ENCODE measurements at places on chromosomes 7 and 10.

GRCh38 chr10:103661198-103661950, 167.9 kb downstream of the NEURL1 start:
- DNase-seq = peak; percentile 36

DNA sequence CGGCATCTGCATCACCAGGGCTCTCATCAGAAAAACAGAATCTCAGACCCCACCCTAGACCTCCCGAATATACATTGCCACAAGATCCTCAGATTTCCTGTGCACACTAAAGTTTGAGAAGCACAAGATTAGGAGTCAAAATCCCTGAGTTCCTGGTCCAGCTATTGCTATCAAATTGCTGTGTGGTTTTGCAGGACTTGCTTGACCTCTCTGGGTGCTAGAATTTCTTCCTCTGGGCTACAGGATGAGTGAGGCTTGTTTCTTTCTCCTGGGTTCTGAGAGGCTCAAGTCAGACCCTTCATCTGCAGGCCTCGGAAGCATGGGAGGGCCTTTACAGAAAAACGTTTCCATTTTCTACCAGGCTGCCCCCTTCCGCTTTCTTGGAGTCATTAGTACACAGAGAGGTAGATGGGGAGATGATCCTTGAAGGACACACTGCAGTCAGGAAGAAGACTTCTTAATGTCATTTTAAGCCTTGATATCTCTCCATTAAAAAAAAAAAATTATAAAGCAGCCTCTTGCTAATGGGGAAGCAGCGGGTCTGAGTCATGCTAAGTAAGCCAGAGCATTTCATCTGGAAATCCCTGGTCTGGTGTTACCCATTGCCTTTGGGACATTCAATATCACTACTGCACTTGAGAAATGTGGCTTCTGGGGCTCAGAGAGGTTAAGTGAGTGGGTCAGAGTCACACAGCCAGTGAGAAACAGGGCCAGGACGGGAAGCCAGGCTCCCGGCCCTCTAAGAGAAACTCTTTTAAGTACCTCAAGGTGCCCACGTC, 173.5 kb downstream of the KCNMA1 start:
- peak; percentile 44 for DNase-seq

DNA sequence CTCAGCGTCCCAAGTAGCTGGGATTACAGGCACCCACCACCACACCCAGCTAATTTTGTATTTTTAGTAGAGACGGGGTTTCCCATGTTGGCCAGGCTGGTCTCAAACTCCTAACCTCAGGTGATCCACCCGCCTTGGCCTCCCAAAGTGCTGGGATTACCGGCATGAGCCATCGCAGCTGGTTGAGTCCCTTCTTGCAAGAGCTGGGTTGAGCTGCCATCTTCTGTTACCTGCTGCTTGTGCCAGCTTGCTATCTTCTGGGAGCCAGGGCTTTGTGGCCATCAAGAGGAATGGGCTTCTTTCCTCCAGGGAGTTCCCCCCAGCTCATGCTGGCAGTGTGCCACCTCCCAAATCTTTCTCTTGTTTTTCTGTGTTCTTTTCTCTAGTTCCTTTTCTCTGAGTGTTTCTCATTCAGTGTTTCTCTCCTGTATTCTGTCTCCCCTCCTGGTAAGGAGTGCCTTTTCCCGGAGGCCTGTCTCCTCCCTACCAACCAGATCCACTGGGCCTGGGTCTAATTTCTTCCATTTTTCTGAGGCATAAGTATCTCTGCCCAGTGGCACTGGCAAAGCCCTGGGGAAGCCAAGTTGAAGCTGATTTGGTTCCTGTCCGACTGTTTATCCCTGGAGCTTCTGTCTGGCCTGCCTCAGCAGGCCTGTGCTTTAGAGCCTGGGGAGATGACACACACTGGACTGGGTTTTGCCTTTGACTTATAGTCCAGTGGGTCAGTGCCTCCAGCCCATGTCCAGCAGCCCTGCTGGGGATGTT, 3.7 kb downstream of the DBNL start:
- DNase-seq = no peak

DNA sequence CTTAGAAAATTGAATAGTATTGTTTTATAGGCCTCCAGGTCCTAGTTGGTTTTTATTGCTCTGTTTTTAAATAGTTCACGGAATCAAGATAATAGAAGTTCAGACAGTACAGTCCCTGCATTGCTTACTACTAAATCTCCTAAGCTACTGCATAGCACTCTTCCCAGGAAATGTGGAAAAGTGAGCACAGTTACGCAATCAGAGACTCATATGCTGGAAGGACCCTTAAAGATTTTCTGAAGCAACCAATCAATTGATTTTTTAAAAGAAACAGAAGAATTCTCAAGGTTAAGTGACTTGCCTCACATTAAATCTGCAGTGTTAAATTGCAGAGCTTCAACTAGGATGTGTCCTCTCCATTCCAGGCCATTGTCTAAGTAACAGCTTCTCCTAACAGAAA, 23.1 kb upstream of the DIP2C start:
- DNase-seq = no peak

DNA sequence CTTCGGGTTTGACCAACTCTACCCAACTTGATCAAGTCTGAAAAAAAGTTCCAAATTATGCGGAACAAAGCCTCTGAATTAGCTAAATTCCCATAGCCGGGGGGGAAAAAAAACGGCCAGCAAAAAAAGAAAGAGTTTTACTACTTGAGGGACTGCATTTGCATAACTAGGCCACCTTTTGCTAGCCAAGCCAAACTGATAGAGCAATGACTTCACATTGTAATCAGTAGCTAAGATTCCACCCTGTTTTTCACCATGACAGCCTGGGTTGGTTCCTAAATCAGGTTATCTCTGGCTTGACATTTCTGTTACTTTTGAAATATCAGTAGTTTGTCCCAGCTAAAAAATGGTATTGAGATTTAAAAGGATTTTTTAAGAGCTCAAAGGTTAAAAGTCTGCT, 31.4 kb upstream of the CREB3L2 start:
- no peak for DNase-seq

DNA sequence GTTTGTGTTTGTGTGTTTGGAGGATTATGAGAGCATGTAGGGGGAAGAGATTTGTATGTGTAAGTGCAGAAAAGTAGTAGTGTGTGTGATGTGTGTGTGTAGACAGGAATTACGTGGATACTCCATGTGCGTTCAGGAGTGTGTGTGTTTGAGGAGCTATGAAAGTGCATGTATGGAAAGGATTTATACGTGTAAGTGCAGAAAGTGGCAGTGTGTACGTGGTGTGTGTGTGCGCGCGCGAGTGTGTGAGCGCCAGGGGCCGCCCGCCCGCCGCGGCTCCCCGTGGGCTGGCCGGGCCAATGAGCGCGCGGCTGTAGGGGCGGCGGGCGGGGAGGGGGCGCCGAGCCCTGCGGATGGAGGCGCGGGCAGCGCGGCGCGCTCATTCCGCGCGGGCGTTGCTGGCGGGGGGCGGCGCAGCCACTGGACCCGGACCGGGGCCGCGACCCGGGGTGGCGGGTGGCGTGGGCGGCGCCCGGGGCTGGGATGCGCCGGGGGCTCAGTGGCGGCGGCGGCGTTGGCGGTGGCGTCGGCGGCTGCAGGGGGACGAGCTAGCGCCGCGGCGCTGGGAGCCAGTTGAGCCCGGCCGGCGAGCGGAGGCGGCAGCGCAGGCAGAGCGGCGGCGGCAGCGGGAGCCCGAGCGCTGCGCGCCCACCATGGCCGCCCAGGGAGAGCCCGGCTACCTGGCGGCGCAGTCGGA, at the start of gene BICC1:
BICC1 (plus strand) TSS at position 382 of the 697 bp plus-strand sequence; CDS start at position 654, 272 bp downstream.
- DNase-seq = peak; percentile 21

GRCh38 chr10:130048081-130048480, 62.5 kb downstream of the C10orf143 start:
- no peak for DNase-seq

DNA sequence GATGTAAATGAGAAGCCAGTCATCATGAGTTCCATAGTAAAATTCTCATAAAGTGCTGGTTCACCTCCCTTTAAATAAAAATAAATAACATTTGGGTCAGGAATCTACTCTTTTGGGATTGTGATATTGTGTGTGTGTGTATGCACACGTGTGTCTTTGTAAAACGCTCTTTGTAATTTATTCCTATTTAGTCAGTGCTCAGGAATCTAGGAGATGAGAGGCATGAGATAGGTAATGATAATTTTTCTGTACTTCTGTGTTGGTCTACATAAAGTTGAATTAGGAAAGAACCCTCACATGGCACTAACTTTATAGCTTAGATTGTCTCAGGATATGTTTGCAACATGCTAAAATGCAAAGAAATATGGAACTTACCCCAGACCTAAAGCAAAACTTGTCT, 4.9 kb upstream of the CALCR start:
- DNase-seq = no peak

DNA sequence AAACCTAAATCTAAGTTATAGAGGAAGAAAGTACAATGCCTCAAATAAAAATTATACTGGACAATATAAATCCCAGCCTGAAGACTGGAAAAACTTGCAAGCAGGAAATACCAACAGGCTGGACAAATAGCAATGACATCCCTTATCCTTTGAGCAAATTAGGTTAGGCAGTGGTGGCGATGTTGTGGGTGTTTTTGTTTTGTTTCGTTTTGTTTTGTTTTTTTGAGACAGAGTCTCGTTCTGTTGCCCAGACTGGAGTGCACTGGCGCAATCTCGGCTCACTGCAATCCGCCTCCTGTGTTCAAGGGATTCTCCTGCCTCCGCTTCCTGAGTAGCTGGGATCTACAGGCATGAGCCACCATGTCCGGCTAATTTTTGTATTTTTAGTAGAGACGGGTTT, 57.3 kb upstream of the TES start:
- DNase-seq = no peak

- DNase-seq = no peak
Measured at GRCh38 chr10:130076681-130077080, 33.9 kb downstream of the C10orf143 start.

DNA sequence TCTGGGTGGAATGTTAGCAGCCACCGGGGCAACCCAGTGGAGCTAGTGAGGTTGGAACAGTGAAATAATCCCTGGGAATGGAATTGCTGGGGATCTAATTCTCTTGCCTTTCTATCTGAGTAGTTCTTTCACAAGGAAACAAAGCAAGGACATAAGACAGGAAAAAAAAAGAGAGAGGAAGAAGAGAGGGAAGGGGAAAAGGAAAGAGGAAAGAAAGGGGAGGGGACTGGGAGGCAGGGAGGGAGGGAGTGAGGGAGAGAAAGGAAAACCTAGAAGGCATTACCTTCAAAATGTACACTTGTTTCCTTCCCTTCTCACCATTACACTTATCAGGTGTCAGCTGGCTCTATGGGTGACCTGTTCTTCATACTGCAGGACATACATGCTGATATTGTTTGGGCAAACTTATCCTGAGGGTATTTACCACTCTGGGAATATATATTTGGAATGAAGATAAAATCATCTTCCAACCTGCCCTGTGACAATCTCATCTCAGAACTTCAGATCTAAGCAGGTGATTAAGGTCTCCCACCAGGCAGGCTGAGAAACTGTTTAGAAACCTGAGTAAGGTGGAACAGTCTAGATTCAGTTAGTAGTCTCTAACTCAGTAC, 50.0 kb upstream of the KCNIP2 start:
- DNase-seq = no peak

- DNase-seq = peak; percentile 74
Measured at GRCh38 chr7:131011976-131012375, 278.0 kb upstream of the KLF14 start.

DNA sequence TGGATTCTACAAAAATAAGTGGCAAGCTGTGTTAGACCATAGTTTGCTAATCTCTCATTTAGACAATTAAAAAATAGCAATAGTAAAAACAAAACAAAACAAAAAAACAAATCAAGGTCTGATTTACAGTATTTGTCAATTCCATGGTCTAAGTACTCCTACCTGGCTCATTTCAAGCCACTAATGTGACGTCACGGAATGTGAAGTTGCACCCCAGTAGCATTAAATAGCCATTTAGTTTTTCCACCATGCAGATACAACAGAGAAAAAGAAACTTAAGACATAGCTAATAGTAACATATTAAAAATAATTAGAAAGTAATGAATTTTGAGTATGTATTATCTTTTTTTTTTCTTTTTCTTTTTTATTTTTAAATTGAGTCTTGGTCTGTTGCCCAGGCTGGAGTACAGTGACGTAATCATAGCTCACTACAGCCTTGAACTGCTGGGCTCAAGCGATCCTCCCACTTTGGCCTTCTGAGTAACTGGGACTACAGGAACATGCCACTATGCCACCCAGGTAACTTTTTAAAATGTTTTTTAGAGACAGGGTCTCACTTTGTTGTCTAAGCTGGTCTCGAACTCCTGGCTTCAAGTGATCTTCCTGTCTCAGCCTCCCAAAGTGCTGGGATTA, 101.2 kb downstream of the MKX start:
- DNase-seq = no peak

DNA sequence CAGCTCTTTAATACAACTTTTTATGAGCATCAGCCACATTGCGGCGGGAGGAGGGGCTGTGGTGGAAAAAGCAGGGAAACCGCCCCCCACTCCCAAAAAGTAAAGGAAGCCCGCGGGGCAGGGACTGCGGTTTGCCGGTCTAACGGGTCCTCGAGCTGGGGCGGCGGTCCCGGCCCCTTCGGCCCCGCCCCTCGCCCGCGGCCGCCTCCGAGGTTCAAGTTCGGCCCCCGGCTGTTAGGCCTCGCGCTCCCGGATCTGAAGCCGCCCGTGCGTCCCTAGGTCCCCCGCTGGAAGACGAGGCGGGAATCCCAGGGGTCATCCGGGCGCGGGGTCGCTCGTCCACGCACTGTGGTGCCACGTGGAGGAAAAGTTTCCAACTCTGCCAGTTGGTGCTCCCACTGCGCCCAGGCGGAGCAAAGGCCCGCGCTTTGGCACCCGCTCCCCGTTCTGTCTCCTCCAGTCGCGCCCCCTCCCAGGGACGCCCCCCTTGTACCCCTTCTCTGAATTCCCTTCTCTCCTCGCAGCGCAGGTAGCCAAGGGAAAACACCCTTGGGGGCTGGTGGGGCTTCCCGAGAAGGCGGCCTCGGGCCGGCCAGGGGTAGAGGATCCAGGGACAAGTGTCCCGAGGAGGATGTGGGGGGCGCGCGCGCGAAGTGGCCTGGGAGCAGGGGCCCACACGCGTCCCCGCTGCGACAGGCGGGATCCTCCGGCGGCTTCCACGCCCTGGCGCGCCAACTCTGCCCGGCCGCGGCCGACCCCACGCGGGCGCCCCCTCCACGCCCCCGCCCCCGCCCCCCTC, 798 bp upstream of the AUTS2 start:
- no peak for DNase-seq

GRCh38 chr7:44043902-44044301, 600 bp upstream of the DBNL start:
- no peak for DNase-seq

GRCh38 chr10:102120991-102121738, 997 bp upstream of the LDB1 start:
- DNase-seq = peak; percentile 40
